Umbilical cord (tissue), 2 donors: ENCODE measurements at places on chromosomes 4 and X. TPM values are rescaled to one million over a fixed set of nuclear protein-coding genes. Genes with fewer than 3 reads are reported as not detected.

- DNase-seq = no peak
Observed at GRCh38 chr4:167032871-167033270, 201.4 kb downstream of the SPOCK3 start.

The ATP1B4 gene
- total RNA-seq = 1.4 TPM

The FGFBP1 gene
- 10.6 TPM for total RNA-seq

The FOXO4 gene
- total RNA-seq = 13.5 TPM

The FGB gene
- 14.7 TPM for total RNA-seq

The YY2 gene
- total RNA-seq = 2.2 TPM

- DNase-seq = no peak
Observed at GRCh38 chr4:7779432-7779768, 160.3 kb downstream of the AFAP1 start.

DNA sequence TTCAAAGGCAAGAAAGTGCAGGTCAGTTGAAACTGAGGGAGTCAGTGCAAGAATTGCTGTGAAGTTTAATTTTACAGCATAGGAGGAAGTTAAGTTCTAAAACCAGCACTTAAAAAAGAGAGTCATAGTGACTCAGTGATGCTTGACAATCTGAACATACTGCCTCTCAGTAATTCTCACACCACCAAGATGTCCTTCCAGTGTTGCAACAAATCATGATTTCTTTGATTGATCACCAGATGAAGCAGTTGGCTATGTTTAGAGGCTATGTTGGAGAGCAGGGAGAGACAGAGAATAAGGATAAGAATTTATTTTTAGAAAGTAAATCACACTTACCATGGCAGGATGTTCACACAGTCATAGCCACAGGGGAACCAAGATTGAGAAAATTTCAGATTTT is 13.2 kb downstream of the TRIM2 start:
- no peak for DNase-seq

The DNAAF6 gene
- 0.48 TPM for total RNA-seq

The RAB41 gene
- total RNA-seq = not detected
